ENCODE measurements at places on chromosomes 3 and 15.

- DNase-seq = no peak
Observed at GRCh38 chr15:38102972-38103371, 149.7 kb upstream of the SPRED1 start.

DNA sequence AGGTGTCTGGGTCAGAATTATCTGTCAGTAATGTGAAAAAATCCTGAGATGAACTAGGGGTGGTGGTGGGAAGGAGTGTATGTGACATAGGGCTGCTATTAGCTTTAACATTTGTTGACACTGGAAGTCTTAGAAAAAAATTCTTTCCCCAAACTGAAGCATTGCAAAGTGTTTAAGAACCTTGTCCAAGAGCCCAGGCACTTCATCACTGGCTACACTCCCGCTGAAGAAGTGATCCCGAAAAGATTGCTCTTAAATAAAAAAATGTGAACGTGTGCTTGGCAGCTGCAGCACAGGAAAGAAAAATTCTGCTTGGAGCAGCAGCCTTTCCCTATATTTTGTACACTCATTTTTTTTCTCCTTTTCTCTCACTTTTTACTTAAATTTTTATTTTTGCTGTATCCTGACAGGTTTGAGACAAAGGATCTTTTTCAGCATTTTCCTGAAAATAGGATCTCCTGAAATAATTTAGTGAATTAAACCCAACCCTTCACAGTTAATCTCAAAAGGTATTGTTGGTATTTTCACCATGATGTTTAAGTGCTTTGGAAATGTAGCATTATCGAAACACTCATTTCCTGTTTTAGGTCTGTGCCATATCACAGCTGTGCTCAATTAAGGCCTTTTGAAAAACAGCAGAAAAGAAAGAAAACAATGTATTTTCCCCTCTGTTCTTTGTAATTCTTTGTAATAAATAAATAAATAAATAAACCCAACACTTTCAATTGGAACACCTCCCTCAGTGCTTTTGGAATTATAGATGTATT, 477.6 kb downstream of the ZNF385D start:
- peak; percentile 47 for DNase-seq

DNA sequence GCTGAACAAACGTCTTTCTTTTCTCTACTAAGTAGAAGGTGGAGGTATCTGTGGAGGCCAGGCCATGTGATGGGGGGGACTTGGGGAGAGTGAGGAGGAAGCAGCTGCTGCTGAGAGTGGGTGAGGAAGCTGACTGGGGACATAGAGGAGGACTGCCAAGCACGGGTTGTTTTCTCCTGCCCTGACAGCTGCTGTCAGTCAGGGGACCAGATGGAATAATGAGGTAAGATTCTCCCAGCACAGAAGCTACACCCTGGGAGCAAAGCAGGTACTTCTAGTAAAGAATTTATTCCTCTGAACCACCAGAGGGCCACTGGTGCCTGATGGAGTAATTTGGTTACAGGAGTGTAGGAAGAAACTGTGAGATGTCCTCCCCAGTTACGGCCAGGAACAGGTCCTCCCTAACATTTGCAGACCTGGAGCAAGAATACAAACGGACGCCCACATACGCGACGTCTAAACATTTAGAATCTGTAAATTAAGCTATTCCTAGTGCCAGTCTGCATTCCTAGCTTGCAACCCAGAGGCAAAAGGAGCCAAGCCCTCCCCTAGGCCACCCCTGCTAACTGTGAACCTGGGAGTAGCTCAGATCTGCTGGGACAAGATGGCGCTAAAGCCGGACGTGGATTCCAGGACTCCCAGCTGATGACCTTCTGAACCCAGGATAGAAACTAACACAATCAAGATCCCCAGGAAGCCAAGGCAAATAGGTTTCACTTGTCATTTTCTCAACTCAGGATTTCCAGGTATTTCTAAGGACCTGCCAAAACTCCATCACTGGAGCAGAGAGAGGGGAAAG, 14.8 kb downstream of the CRYGS start:
- DNase-seq = no peak

DNA sequence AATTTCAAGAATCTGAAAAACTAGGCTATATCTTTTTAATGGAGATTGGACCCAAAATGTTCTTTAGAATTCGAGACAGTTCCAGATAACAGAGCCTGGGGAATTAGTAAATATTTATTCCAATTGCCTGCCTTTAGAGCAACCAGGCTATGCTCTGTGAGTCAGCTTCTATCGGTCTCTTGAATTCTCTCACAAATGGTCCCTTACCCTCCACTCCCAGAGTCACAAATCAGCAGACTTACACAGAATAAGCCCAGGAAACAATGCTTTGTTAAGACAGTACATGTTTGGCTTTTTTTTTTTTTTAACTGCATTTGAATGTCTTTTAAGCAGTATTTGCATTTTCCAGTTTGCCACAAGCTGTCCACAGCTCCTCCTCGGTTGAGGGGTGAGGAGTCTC, 460.7 kb upstream of the CBLB start:
- no peak for DNase-seq

- DNase-seq = no peak
Observed at GRCh38 chr3:13254028-13254951, 165.8 kb downstream of the NUP210 start.

GRCh38 chr3:126102530-126102951, 18.6 kb upstream of the SLC41A3 start:
- DNase-seq = no peak

DNA sequence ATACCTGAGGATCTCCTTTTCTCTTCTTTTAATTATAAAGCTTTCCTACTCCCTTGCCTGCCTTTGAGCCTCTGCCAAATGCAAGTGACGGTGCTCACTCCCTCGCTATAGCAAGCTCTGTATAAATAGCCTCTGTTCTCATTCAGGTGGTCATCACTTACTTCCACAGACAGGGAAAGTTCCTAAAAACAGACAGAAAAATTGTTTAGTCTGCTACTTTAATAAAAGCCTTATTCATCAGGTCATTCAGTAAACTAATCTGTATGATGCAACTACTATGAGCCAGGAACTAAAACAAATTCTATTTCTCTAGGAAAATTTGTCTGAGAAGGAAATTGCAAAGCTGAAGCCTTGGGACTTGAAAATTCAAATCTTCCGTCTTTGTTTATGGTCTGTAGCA, 10.2 kb upstream of the DLG1 start:
- peak; percentile 41 for DNase-seq

GRCh38 chr15:41798607-41799487, 24.6 kb downstream of the MAPKBP1 start:
- no peak for DNase-seq

DNA sequence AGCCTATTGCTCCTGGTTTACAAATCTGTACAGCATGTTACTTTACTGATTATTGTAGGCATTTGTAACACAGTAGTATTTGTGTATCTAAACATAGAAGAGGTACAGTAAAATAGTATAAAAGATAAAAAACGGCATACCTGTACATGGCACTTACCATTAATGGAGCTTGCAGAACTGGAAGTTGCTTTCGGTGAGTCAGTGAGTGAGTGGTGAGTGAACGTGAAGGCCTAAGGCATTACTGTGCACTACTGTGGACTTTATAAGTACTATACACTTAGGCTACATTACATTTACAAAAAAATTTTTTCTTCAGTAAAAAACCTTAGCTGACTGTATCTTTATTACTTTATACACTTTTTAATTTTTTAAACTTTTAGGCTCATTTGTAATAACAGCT, 90.9 kb downstream of the RAP2B start:
- no peak for DNase-seq

- no peak for DNase-seq
Observed at GRCh38 chr3:64073158-64073761, 50.0 kb upstream of the PSMD6 start.

- DNase-seq = no peak
Observed at GRCh38 chr3:181615666-181616065, 96.1 kb upstream of the SOX2 start.

DNA sequence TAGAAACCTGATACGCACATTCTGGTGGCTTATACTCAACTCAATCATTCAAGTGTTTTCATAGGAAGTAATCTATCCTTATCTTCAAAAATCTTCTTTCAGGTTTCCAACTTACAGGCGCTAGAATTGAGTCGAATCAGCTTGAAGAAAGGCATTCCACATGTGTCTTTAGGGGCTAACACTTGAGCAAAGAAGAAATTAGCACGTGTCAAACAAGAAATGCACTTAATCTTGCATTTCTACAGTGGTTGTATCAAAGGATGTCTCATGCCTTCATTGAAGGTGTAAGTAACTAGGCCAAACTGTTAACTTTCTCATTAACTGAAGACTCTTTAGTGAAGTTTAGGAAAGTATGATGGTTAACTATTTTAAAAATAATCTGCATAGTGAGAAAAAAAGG, 557.6 kb downstream of the MAGI1 start:
- no peak for DNase-seq

- DNase-seq = no peak
Observed at GRCh38 chr15:38882221-38882620, 317.6 kb upstream of the RASGRP1 start.

DNA sequence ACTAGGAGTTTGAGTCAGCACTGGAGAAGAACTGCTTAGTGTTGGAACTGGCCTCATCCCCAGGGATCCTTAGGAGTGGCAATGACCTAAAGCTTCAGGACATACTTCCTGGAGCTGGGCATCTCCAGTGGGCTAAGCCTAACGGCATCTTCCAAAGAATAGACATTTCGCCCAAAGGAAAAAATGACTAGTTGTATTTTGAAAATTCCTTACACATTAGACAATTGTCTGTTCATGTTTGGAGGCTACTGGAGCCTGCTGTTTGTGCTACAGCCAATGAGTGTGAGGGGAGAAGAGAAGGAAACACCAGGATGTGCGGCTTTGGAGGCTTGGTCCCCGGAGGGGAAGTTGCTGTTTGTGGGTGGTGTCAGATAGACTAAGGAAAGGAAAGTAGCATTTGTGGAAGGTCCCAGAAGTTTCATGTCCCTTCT, 77.6 kb downstream of the POLR2M start:
- DNase-seq = no peak

DNA sequence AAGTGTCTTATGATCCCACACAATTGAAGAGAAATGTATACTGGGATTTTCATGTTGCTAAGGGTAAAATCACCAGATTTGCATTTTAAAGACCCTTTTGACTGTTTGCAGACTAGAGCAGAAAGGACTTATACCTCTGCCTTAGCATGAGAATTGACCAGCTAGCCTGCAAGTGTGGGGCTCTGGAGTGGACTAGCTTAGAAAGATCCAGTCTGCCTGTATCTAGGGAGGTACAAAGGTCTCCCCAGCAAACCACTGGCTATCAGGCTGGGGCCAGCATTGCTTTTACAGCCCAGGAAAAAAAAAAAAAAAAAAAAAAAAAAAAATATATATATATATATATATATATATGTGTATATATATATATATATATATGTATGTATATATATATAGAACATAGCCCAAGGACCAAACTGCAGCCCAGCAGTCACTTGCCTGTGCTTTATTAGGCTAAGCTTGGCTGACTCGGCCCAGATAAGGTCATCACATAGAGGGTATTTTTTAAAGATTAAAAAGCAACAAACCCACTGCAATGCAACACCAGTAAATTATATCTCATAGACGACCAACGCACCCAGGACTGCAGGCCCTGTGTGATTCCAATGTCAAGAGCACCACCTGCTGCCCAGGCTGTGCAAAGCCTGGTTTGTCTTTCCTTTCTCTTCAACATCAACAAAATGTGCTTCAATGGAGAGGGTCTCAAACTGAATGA, 63.7 kb downstream of the DCLK3 start:
- peak; percentile 53 for DNase-seq

DNA sequence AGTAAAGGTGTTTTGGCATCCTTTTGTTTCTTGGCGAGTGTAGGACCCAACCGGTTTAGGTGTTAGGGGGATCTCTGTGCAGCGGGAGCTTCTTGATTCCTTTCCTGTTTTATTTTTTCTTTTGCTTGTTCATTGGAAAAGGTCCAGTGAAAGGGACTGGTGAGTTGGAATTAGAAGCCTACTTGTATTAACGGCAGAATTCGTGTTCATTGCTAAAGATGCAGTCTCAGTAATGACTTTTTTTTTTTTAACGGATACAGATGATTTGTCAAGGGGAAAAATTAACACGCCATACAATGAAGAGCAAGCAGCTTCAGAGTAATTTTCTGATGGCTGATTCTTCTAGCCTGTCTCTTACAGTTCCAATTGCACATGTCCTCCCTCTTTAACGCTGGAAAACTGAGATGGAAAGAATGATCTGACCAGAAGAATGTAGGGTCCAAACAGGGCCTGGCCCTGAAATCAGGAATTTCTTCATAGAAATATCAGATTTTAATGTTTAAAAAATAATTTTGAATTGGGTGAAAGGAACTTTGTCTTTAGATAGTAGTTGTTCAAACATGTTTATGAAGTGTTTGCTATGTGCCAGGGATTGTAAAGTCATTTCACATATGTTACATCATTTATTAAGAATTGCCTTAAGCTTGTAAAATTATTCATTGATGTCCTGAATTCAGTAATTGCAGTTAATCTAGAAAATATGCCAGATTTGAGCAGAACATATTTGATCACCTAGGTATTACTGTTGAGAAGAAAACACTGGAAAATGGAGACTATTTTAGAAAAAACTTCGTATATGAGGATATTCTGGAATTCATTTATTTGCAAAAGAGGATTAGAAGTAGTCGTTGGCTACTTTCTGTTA, 1.4 kb downstream of the MAPK6 start:
- DNase-seq = no peak

GRCh38 chr3:59566481-59566975, 516.7 kb upstream of the CFAP20DC start:
- no peak for DNase-seq

DNA sequence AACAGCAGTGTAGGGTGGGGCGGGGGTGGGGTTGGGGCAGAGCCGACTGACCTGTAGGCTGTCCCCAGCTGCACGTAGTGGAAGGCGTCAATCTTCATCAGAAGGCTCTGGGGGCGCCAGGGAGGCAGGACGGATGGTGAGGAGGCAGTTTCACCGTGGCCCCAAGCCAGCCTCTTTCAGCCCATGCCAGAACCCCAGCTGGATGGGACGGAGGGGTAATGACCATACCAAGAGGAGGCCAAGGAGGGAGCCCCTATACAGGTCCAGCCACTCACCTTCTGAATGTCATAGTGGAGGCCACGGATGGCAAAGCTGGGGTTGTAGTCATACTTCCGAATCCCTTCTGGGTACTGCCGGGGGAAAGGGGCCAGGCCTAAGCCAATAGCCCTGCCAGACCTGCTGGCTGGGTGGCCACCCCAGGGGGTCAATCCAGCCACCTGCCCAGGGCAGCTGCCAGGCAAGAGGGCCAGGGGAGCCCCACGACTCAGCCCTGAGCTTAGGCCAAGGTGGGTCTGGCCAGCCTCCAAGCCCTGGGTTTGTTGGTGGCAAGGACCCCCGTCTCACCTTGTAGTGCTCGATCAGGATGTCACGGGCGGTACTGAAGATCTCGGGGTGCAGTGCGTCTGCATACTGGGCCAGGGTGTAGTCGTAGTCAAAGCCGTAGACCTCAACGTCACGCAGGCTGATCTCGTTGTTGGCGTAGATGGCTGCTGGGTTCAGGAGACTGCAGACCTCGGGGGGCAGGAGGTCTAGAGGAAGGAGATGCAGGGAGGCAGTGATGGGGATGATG, 4.9 kb downstream of the NT5DC2 start:
- DNase-seq = no peak

GRCh38 chr15:69132430-69132829, 28.0 kb upstream of the GLCE start:
- no peak for DNase-seq

DNA sequence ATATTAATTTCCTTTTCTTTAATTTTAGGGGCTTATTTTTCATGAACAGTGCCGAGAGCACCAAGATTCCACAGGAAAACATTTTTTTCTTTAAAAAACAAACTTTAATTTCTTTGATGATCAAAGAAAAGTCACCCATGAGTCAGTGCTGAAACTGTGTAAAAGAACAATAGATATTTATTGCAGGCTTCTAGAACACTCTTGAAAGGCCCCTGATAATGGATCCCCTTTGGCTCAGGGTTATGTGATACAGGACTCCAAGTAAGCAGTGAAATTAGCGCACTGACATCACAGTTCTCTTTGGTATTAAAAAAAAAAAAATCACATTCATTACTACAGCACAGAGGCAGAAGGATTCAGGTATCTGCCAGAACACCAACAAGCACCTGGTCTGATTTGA, 66.1 kb upstream of the MYZAP start:
- no peak for DNase-seq

All from fibroblast of skin of left quadriceps (primary cell).